ENCODE measurements at places on chromosomes 5 and 9.

DNA sequence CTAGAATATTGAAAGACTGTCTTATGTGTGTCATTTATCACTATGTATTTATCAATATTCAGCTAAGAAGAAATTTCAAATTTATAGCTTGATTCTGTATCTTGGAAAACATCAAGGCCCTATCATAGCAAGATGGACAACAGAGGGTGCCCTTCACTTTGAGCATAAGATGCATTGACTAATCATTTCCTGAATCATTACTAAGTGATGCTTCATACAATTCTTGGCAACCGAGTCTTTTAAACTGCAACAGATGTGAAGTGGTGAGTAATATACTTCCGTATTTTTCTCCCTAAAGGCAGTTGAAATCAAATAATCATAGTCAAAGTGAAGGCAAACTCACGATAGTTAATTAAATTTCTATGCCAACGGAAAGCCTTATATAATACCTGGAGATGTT is 318.6 kb upstream of the RGMB start:
- no peak for DNase-seq

DNA sequence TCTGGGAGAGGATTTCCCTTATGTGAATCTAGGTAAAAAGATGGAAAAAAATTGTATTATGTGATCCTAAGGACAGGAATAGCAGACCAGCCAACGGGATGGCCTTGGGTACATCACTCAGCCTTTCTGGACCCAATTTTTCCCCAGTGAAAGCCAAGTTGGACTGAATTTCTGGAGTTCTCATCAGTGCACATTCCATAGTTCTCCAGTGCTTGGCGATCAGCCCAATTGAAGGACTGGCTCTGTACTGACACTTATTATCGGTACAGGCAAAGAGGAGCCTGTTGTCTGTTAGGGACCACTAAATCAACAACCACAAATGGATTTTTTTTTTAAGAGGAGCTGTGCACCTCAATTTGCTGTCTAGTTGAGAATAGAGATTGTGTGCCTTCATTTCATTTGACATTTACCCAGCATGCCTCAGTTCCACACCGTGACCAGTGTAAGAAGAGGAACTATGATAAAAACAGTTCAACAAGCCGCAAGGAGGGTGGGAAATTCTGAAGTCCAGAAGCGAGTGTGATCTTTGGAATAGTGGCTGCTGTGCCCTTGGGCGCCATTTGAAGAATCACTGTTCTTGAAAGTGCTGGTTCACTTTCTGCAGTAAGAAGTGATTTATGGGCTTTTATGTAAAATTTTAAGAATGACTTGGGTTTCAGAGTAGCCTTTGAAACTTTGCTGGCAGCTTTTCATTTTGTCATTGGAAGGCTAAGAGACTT is 8.0 kb downstream of the ARL10 start:
- DNase-seq: no peak

GRCh38 chr5:141319202-141319601 is 1.4 kb downstream of the TAF7 start:
- no peak for DNase-seq

DNA sequence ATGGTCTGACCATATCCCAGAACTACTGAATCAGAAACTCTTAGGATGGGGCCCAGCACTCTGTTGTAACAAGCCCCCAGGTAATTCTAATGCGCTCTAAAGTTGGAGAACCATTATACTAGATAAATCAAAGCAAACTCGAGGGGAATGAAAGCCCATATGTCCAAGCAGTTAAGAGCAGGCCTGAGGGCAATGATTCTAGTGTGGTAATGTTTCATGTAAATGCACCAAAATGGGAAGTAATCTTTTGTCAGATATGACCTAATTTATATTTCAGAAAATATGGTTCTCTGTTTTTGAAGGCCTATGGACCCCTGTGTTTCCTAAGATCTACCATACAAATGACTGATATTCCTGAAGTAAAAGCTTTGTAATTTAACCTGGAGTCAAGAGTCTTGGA is 108.0 kb upstream of the PTGER4 start:
- DNase-seq: no peak

GRCh38 chr5:159386028-159386711 is 55.9 kb upstream of the IL12B start:
- no peak for DNase-seq

GRCh38 chr5:113188436-113188835 is 211.8 kb downstream of the DCP2 start:
- no peak for DNase-seq

DNA sequence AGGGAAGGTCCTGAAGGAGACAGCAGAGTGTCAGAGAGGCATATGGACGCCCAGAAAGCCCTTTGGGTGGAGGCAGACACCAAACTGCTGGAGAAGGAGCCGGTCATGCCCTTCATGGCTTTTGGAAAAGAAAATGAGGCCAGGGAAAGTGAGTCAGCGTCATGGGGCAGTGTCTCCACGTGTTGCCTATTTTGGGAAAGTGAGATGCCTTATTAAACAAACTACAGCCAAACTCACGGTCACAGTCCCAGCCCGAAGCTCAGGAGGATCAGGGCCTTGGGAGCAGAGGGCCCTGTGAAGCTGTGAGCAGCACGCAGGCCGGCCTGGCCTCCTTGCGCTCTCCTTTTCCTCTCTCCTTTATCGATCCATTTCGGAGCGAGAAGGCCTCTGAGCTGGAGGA is 25.0 kb downstream of the RGS3 start:
- no peak for DNase-seq

DNA sequence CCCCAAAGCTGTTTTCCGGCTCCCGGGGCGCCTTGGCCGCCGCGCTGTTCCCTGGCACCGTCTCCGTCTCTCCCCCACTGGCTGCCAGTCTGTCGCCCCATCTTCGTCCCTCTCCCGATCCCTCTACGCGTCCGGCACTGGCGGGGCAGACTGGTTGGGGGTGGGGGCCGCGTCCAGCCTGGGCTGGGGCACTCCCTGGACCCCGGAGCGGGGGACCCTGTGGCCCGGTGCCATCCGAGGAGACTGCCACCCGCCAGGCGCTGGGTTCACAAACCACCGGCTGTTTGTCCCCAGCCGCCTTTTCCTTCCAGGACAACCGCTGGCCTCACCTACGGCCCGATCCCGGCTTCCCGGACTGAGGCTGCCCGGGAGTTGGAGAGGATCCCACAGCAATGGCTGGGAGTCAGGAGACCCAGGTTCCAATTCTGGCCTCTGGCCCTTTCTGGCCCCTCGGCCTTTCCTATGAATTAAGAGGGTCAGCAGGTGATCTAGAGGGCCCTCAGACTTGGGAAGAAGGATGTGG is 1.0 kb upstream of the FIBCD1 start:
- DNase-seq: no peak

DNA sequence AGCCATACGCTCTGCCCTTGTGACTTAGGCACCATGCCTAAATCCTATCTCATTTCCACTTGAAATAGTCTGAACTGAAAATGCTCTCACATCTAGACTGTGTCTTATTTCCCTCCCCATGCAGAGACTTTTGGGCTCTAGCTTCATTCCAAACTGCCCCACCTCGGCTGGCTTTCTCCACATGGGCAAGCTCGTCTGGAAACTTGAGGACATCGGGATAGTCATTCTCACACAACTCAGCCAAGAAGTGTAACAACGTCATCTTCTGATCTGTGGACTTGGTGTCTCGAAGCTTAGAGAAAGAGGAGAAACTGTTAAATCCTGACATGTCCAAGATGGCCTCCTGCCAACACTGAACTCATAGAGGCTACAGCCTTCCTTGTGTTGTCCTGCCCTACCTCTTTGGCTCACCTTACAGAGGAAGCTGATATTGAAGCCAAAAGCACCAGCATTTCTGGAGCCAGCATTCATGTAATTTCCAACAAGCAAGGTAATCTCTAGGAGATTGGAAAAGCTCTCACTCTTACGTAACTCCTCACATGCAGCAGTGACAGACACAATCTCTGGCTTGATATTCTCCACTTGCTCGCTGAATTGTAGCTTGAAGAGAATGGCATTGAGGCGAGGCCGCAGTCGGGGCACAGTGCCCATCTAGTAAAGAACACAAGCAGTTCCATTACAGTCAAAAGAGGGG is 39.6 kb downstream of the PCDHGC5 start:
- DNase-seq: no peak

- DNase-seq: no peak
These were observed 19.4 kb downstream of the AMBP start for GRCh38 chr9:114058688-114059046.

GRCh38 chr9:93592643-93593021 is 16.2 kb downstream of the PHF2 start:
- peak; percentile 78 for DNase-seq

GRCh38 chr9:115804206-115804605 is 349.4 kb upstream of the PAPPA start:
- no peak for DNase-seq

DNA sequence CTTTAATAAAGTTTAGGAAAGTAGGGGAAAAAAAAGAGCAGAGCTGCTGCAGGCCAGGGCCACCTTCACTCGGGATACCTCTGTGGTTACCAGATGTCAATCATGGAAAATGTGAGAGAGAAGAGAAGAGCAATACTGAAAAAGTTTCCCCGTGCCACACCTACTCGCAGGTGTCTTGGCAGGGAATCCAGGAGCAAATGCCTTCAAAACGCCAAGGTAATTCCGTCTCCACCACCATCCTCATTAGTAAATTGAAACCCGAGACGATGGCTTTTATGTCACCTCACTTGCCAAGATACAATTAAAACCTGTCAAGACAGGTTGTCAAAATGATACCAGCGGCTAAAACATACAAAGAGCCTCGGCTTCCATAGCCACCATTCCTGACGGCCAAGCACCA is 49.7 kb downstream of the FAM81B start:
- DNase-seq: no peak

DNA sequence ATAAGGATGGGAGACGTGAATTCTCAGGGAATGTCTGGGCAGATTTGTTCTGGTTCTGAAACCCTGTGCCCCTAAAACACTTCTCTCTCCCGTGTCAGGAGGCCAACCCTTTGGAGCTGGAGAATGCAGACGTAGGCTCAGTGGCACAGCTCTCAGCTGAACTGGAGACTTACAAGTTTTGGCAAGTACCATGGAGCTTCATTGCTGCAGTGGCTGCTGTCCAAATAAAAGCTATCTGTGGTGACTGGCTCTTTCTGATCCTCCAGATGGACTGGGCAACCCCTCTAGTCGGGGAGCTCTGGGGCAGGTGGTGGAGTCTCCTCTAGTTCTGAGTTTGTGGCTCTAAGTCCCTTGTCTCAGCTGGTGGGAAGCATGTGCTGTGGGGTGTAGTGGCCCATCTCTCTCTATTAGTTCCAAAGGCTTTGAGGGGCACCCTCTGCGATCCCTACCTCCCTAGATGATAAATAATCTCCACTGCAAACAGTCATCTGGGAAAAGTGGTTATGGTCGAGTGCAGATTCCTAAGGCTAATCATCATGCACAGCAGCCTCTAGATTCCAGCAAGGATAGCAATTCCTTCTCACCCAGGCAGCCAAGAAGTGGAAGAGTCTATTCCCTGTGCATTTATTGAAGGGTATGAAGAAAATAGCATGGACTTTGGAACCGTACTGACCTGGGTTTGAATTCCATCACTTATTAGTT is 204.2 kb upstream of the KLF4 start:
- no peak for DNase-seq

- no peak for DNase-seq
These were observed 207.3 kb downstream of the TMEM38B start for GRCh38 chr9:105901514-105902109.
